ENCODE measurements at places on chromosomes 13 and 19. TPM values are rescaled to one million over a fixed set of nuclear protein-coding genes. Genes with fewer than 3 reads are reported as not detected.

DNA sequence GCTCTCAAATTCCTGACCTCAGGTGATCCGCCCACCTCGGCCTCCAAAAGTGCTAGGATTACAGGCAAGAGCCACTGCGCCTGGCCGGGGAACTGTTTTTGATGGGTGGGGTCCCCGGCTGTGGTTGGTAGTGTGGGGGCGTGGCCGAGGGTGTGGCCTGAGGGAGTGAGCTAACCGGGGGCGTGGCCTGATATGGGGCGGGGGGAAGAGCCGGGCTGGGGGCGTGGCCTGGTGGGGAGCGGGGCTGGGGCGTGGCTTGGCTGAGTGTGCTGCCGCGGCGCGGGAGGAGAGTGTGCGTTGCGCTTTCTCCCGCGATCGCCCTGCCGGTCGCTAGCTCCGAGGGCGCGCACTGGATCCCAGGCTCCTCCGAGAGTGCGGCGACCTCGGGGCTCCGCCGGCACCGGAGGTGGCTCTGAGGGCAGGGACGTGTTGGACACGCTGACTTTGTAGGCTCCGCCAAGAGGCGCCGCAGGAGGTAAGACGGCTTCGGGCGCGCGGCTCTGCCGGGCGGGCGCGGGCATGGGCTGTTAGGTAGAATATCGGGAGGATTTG lies at the start of gene SPATA13:
SPATA13 (plus strand) TSS at position 263 of the 552 bp plus-strand sequence. CDS start 62,210 bp downstream, outside the sequence.
- peak; percentile 91 for DNase-seq

DNA sequence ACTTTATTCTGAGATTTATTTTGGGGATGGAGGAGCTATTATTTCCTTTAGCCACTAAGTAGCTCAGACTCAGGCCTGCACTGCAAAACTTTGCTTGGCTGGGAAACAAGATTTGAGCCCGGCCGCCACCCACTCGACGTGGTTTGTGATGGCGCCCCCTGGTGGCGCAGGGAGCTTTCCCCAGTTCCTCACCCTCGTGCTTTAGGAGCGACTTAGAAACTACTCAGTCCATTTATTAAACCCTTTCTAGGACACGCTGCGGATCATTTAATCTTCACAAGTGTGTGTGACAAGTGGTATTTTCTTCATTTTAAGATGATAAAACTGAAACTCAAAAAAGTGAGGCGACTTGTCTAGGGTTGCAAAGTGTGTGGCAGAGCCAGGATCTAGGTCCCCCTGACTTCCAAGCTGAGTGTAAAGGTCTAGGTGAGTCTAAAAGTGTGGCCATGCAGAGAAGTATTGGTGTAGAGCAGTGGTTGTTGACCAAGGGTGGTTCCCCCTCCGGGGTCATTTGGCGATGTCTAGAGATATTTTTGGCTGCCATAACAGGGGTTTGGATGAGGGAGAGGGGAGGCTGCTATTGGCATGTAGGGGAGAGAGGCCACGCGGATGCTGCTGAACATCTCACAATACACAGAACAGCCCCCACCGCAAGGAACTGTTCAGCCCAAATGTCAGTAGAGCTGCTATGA lies 2.2 kb downstream of the CXCL17 start:
- peak; percentile 87 for DNase-seq

GRCh38 chr19:10133596-10133995 lies 13.9 kb upstream of the EIF3G start:
- DNase-seq = no peak

- peak; percentile 52 for DNase-seq
These were observed 195.5 kb downstream of the RGCC start for GRCh38 chr13:41652735-41653361.

GRCh38 chr13:108156749-108157148 lies 58.6 kb downstream of the LIG4 start:
- no peak for DNase-seq

- DNase-seq = peak; percentile 70
These were observed 1.1 kb upstream of the CALR start for GRCh38 chr19:12937093-12937926.

DNA sequence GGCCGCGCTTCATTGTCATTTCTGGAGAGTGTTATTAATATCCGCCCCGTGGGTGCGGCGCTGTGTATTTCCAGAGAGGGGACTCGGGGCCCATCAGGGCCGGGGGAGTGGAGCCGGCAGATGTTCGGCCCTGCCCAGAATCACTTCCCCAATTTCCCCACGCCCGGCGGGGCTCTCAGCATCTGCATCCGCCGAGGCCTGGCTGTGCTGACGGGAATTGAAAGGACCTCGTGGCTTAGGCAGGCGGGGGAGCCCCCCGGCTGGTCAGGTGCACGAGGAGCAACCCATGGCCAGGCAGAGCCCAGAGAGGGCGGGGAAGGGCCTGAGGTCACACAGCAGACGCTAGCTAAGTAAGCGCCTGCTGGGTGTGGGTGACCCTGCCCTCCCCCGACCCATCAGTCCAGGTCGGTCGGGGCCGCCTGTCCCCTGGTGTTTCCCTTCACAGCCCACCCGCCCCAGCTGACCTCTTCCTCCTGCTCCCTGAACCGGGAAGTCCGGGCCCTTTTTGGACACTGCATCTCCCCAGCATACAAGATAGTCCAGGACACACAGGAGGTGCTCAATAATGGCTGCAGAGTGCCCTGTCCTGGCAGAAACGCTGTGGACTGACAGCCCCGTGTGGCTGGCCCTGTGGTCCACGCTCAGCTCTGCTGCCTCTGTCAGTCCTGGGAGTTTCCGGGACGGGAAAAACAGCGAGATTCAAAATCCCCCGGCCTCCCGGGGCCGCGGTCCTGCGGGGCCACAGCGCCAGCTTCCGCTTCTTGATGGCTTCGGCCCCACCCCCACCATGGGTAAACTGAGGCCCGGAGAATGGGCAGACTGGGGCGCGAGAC lies 22.1 kb downstream of the ARID3A start:
- no peak for DNase-seq

DNA sequence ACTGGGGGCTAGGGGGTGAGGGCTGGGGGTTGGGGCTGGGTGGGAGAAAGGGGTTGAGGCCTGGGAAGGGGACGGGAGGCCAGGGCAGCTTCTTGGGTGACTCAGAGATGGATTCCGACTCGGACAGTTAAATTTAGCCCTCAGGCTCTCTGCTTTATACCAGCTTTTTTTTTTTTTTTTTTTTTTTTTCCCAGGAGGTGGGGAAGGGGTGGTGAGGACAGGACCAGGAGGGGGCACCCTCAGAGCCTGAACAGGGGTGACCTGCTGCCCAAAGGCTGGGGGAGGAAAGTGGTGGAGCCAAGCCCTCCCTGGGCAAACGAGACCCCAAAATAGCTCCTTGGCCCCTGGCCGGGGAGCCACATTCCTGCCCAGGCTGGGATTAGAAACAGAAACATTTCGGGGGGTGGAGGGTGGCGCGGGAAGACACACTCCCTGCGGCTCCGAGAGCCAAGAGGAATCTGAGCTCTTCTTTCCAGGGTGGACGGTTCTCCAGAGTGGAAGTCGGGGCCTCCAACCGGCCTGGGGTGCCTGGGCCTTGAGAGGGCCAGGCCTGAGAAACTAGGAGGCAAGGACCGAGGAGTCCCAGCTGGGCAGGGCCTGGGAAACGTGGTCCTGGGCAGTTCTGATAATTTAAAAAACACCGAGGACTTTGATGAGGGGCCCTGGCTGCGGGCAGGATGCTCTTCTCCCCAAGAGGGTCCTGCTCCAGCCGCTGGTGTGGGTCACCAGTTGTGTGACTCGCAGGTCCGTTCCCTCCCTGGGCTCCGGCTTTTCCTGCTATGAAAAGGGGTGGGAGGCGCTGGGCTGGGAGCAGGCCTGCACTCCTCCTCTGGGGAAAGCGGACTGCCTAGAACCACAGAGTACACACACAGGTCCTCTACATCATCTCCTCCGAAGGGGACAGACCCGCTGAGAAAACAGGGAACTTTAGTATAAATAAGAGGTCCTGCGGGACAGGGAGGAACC lies 813 bp upstream of the DMPK start:
- DNase-seq = no peak

GRCh38 chr19:51614789-51615188 lies 15.4 kb downstream of the SIGLEC5 start:
- DNase-seq = no peak

- peak; percentile 89 for DNase-seq
These were observed 7.0 kb upstream of the REXO1 start for GRCh38 chr19:1855040-1855827.

- DNase-seq = no peak
These were observed 12.0 kb downstream of the EVI5L start for GRCh38 chr19:7841751-7842660.

DNA sequence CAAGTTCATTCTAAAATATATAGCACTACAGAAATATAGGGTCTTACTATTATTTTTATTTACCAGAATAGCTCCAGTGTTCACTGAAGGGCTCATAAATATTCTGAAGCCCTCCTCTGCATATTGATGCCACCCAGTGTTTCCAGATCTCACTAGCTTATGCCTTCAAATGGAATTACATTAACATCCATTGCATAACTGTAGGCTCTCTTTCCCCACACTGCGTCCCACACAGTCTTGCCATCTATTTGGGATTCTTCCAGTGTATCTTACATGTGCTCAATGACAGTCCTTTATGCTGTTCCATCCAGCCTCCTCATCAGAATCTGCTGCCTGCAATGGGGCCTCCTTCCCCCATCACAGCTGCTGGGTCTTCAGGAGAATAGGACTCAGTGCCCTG lies 137.2 kb downstream of the CYSLTR2 start:
- no peak for DNase-seq

GRCh38 chr19:33459222-33460090 lies 62.1 kb downstream of the PEPD start:
- DNase-seq = no peak

GRCh38 chr13:114115191-114115671 lies 17.2 kb downstream of the RASA3 start:
- no peak for DNase-seq

GRCh38 chr13:73090116-73090822 lies 31.5 kb downstream of the KLF5 start:
- DNase-seq = peak; percentile 72

DNA sequence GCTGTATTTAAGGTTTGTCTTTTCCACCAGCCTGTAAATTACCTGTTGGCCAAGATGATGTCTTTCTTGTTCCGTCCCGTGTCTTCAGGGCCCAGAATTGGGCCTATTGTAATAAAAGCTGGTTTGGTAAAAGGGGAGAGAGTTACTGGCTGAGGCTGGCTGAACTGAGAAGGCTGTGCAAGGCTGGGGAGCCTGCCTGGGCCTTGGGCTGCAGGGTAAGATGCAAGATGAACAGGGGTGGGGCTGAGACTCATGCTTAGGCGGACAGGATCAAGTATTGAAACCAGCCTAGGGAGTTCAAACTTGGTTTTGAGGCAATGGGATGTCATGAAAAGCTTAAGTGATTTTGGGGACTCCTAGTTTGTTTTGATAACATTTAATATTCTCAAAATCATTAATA lies 142.3 kb downstream of the PCCA start:
- no peak for DNase-seq

GRCh38 chr13:38686577-38687245 lies at the start of gene FREM2:
Gene FREM2, plus strand, starts transcription at chr13:38687077. Its CDS starts 268 bp downstream, at chr13:38687345.
- DNase-seq = peak; percentile 97

DNA sequence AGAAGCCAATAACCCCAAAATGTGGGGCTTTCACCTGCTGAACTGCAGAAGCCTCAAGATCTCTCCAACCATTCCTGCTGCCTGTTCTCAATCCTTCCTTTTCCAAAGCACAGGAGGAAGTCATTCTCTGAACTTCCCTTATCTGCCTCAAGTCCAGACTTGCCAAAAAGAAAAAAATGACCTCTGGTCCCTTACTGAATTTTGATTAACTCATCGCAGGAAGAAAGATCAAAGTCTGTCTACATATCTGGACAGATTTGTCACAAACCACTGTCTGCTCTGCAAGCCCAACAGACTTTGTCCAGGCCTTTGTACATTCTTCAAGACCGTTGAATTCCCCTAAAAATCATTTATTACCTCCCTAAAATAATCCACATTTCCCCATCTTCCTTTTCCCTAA lies 126.5 kb upstream of the NBEA start:
- DNase-seq = no peak

DNA sequence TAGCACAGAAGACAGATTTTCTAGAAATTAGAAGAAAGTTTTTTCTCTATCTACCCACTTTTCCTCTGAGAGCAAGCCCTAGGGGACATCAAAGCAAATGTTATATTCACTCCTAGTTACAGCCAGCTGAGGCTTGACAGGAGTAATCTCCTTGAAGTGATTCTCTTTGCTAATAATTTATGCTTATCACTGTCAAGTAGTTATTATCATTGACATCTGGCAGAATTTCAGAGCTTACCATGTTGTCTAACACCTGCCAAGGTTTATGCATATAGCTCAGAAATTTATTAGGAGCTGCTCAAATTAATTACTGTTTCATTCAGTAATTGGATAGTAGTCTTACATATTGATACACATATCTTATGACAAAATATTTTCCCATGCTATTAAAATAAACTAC lies 465.9 kb upstream of the ATXN8OS start:
- DNase-seq = no peak

- DNase-seq = no peak
These were observed 562 bp downstream of the IQCN start for GRCh38 chr19:18273561-18274218.

GRCh38 chr19:30274987-30275386 lies 97.2 kb upstream of the ZNF536 start:
- DNase-seq = no peak

DNA sequence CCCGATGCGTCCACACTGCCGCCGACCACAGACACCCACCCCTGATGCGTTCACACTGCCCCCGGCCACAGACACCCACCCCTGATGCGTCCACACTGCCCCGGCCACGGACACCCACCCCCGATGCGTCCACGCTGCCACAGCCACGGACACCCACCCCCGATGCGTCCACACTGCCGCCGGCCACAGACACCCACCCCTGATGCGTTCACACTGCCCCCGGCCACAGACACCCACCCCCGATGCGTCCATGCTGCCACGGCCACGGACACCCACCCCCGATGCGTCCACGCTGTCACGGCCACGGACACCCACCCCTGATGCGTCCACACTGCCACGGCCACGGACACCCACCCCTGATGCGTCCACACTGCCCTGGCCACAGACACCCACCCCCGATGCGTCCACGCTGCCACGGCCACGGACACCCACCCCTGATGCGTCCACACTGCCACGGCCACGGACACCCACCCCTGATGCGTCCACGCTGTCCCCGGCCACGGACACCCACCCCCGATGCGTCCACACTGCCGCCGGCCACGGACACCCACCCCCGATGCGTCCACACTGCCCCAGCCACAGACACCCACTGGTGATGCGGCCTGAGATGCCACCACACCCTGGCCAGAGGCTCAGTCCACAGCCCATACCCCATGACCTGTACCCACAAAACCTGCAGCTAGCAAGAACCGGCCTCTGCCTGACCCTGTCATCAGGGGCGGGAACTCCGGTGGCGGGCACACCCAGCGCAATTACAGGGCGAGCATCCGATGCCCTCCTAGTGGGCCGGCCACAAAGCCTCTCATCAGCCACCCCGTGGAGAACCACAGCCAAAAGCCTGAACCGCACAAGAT lies 28.4 kb downstream of the RASA3 start:
- DNase-seq = no peak

- DNase-seq = no peak
These were observed 16.2 kb downstream of the FRY start for GRCh38 chr13:32047793-32048192.

The CCDC169 gene
- total RNA-seq = 14.5 TPM

The TEKTIP1 gene
- total RNA-seq = 4.2 TPM

The ALOX5AP gene
- total RNA-seq = not detected

The AKAP11 gene
- 24.0 TPM for total RNA-seq

The C1QTNF9 gene
- not detected for total RNA-seq

The TNNT1 gene
- total RNA-seq = 37.6 TPM

The ZNF345 gene
- 4.1 TPM for total RNA-seq

The RYR1 gene
- 0.28 TPM for total RNA-seq
